GM12865 (cell line): ENCODE measurements at places on chromosomes 1 and 21.

DNA sequence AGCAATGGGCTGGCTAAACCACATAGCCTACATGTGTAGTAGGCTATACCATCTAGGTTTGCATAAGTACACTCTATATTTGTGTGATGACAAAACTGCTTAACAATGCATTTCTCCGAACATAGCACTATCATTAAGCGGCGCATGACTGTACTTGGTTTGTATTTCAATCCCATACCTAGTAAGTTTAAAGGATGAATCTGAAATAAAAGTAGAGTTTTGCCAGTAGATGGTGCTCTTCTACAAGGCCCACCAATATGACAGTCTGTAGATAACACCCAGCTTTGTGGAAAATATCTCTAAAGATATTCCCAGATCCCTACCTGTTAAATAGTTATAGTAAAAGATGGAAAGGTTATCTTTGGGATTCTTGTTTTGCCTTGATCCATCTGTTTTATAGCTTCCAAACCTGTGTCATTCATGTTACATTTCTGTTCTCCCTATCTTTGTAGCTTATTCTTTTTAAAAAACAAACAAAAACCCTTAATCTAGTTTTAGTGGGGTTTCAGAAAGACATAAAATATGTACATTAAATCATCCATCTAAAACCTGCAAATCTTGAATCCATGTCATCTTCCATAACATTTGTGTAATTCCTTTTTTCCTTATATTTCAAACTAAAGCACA is 33.9 kb upstream of the ASPM start:
- peak; percentile 47 for DNase-seq

- no peak for DNase-seq
Measured at GRCh38 chr1:183237046-183237445, 51.0 kb downstream of the LAMC2 start.

DNA sequence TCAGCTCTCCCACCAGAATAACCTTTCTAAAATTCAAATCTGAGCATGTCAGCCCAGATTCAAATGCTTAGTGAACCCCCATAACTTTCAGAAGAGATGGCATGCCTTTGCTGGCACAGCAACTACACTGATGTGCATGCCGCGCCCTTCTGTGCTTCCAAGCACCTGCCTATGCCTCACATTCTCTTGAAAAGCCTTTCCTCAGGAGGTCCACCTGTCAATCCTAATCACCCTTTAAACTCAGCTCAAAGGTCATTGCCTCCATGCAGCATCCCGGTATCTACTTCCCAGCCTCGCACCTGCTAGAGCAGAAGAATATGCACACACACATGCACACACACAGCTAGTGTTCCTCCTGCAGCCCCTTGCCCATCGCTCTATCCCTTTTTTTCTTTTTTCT is 5.2 kb upstream of the S100A2 start:
- no peak for DNase-seq

GRCh38 chr1:203519053-203519840 is 25.3 kb downstream of the OPTC start:
- no peak for DNase-seq

- DNase-seq: no peak
Measured at GRCh38 chr1:81560629-81561028, 240.1 kb upstream of the ADGRL2 start.
